Calu3 (cell line): ENCODE measurements at places on chromosomes 2 and 18.

DNA sequence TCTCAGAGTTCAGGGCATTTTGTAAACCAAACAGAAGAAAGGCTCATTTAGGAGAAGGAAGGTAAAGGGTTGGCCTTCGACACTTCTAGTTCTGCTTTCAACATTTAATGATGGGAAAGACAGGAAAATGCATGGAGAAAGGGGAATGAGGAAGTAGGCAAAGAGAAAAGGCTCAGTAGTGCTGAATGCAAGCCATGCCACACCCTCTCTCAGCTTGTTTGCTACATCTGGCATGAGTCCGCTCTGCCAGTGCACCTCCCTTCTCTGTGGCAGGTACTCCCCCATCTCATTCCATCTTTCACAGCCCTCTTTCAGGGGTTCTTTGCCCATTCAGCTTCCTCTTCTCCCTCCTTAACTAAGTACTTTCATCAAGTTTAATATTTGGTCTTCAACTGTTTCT is 120.9 kb upstream of the ITGB6 start:
- DNase-seq: peak; percentile 44

GRCh38 chr2:196568506-196568905 is 71.0 kb upstream of the CCDC150 start:
- DNase-seq: no peak

DNA sequence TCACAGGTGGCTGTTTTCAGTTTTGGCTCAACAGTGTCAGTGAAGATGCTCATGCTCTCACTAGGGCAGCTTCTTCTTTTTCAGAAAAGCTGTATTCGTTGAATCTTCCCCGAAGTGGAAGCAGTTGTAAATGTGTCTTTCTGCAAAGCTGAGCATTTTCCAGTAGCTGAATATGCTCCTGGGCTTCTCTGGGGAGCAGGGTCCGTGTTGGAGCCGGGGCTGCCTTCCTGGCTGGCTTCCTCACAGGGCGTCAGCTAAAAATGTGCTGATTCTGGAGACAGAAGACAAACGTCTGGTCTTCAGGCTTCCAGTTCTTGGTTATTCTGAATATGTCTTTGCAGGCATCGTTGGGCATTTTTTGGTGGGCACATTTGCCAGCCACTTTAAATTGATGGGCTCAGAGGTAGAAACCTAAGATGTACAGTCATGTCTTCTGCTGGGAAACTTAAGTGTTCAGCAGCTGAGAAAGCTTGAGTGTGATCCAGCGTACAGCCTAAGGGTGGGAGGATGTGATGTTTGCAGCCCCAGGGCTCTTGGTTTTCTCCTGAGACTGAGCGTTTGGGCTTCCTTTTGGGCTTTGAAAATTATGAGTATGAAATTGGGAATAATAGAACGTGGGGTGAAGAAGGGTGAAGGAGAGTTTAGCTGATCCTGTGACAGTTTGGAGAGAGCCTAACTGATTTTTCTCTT is 19.0 kb downstream of the SETBP1 start:
- no peak for DNase-seq

DNA sequence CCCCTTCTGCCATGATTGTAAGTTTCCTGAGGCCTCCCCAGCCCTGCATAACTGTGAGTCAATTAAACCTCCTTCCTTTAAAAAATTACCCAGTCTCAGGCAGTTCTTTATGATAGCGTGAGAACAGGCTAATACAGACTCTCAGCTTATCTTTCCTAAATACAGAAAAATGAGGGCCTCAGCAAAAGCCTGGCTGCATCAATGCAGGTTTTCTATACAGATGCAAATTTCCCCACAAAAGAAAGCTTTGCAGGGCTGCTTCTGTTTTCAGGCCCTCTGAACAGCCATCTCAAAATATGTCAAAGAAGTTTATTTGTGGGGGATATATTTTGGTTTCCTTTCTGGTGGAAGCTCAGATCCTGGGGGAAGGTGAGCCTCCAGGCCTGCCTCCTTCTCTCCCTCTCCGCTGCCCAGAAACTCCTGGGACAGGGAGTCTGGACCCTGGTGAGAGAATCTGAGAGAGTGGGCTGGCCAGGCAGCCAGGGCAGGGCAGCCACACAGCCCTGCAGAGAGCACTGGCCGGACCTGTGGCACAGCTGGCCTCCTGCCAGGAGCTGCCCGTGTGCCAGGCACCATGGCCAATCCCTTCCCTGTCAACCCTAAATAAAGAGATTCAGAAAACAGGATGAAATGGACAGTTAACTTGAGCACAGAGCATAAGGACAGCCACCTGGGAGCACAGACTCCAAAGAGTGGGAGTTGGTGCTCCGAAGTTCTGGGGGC is 21.6 kb upstream of the AGXT start:
- peak; percentile 28 for DNase-seq

DNA sequence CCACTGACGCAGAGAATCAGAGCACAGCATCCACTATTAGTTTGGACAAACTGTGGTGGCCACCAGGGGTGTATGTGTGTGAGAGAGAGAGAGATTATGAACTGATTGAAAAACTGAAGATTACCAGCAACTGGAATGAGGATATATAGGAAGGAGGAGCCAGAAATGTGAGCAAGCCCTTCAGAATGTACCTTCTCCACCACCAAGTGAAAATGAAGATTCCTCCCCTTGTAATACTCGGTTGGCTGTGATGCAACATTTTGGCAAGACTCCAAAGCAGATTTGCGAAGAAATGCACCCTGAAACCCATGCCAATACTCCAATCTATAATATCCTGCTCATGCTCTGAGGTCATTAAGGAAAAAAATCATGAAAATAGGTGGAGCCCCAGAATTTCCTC is 121.2 kb upstream of the SLC35G4 start:
- DNase-seq: no peak
